ENCODE measurements at places on chromosomes 1 and 21.

DNA sequence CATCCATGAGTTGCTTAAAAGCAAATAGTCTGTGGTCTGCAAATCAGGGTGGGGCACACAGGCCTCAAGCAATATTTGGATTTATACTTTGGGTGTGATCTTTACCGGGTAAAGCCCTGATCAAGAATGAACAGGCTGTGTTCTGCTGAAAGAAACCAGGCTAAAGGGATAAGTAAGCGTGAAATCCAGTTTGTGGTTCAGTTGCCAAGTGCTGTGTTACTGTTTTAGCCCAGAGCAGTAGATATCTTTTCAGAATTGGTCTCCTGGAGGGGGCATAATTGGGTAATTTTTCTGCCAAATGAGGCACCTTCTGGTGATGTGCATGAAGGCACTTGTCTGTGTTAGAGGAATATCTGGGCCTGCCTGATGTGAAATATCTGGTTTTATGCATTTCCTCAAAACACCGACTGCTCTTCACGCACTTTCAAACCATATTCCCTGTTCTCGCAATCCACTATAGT, 21.4 kb downstream of the AIM2 start:
- DNase-seq, result no peak

GRCh38 chr1:93578911-93579825, 102.5 kb downstream of the BCAR3 start:
- no peak for DNase-seq

DNA sequence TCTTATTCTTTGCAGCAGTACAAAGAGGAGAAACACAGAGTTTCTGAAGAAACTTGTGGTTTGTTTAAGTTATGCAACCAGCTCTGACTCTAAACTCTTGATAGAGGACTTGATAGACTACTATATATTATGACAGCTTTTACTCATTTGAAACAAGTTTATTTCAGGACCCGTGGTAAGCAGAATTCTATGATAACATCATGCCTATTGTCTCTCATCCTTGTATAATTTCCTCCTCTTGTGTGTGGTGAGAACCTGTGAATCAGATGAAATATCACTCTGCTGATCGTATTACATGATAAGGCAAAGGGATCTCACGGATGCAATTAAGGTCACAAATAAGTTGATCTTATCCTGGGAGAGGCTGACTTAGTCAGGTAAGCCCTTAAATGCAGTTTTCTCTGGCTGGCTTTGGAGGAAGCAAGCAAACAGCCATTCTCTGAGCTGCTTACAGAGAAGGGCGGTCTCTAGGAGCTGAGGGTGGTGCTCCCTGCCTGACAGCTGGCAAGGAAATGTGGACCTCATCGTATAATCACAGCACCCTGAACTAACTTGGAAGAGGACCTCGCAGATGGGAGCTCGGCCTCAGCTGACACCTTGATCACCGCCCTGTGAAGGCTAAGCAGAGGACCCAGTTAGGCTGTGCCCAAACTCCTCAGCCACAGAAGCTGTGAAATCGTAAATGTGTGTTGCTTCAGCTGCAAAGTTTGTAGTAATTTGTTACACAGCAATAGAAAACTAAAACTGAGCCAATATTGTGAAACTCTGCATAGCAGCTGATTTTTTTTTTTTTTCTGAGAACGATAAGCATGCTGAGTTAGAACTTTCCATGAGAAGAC, 151.1 kb upstream of the DPT start:
- no peak for DNase-seq

- no peak for DNase-seq
These were observed 33.3 kb downstream of the TMEM51 start for GRCh38 chr1:15186846-15187151.

Data from NCI-H774 (cell line).